ENCODE measurements at places on chromosomes 12 and 14.
A peak's percentile ranks its signal among the peaks of the same experiment; 100 is the strongest.

- DNase-seq = no peak
These were observed 74.3 kb downstream of the GALNT8 start for GRCh38 chr12:4794491-4794890.

DNA sequence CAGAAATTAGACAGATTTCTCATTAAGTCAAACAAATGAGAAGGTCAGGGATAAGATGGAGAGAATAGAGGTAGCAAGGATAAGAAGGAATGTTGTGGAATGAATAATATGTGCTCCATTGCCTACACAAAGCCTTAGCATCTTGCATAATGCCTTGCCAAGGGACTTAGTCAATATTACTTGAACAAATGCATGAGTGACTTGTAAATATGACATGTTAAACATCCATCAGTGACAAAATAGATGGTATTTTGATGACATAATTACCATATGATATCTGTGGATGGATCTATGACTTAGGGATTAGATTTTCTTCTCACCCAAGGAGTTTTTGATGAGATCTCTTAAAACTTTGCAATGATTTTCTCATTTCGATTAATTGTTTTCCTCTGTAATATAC lies 194.1 kb upstream of the RASSF8 start:
- no peak for DNase-seq

- no peak for DNase-seq
These were observed 246.4 kb downstream of the RPL10L start for GRCh38 chr14:46404865-46405811.

- peak; percentile 64 for DNase-seq
These were observed 6.5 kb downstream of the ZBTB1 start for GRCh38 chr14:64510825-64511671.

DNA sequence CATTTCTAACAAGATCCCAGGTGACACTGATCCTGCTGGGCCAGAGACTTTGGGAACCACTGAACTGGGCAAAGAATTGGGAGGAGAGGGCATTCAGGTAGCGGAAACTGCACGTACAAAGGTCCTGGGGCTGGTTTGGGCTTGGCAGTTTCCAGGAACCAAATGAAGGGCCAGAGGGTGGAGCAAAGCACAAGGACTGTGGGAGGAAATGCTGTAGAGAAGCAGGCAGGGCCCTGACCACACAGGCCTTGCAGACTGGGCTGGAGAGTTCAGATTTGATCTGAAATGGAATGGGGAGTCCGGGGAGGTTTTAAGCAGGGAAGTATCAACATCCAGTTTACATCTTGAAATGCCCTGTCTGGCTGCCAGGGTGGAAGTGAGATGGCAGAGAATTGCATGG lies 195.1 kb downstream of the PHETA1 start:
- no peak for DNase-seq

GRCh38 chr12:2672863-2673262 lies 121.9 kb upstream of the FKBP4 start:
- DNase-seq = no peak

DNA sequence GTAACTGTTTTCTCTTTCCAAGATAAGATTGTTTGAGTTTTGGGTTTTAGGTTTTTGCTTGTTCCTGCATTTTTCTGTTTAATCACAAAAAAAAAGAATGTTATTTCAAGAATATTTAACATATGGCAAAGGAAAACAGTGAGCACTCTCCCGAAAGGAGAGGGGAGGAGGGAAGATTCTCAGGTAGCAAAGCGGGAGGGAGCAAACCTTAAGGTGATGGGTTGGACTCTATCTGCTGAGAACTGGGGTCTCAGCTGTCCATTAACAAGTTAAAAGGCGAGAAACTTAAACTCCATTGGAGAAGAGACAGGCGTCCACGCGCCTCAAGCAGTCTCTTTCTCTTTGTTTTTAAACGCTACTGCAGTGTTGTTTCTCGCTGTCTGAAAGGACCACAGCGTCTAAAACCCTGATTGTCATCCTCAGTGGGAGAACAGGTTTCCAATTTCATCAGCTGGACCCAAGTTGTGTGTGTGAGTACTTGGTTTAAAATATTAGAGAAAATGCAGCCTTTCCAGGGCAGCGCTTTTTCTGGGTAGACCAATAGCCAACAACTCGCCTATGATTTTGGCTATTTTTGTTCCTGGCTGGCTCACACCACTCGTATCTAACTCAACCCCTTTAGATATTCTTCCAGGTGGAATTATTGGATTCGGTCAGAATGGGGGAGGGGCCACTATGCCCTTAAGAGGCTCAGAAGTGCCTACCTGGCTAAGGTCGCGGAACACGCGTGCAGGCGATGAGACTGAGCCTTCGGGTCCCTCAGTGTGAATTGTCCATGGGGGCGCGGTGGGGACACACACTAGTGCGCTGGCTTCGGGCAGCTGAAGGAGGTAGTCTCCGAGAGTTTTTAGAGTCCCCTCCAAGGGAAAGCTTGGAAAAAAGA lies 8.2 kb downstream of the SIX1 start:
- no peak for DNase-seq

DNA sequence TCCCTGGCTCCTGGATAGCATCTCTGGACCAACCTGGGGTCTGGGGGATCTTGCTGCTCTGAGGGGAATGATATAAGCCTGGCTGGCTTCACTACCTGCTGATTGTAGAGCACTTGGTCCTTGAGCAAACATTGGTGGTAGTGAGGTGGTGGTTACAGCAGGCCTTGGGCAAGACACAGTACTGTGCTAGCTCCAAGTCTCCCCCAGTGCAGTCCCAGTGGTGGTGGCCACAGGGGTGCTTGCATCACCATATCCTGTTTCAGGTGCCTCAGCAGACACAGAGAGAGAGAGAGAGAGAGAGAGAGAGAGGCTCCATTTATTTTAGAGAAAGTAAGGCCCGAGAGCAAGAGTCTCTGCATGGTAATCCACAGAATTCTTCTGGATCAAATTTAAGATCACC lies 186.3 kb downstream of the MYRFL start:
- no peak for DNase-seq

DNA sequence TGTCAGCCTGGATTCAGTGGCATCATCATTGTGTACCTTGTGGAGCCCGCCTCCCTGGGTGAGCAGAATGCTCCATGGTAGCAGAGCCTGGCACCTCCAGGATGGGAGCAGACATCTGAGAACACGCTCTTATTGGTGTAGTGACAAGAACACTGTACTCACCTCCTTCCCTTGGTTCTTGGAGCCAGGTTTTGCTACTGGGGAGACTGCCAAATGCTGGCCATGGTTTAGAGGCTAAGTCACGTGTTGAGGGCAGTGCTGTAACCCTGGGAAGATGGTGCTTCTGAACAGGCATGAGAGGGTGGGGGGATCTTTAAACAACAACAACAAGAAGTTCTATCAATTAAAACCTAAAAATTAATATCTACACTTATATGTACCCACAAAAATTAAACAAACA lies 47.6 kb upstream of the ASPG start:
- no peak for DNase-seq

DNA sequence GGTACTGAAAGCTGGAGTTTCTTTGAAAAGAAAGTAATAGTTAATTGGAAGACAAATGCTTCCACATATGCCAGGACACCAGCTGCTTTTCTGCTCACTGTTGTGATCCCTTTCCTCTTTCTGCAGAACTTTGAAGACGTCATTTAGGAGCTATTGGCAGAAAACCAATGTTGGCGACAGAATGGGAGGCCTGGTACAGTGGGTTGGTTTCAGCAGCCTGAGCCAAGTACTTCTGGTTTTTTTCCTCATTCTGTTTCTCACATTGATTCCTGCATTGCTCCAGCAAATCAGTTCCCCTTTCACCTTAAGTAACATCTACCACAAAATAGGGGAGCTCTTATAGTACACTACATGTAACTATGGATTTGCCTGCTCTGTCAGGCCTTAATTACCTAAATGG lies 96.9 kb downstream of the FIGNL2 start:
- DNase-seq = no peak

DNA sequence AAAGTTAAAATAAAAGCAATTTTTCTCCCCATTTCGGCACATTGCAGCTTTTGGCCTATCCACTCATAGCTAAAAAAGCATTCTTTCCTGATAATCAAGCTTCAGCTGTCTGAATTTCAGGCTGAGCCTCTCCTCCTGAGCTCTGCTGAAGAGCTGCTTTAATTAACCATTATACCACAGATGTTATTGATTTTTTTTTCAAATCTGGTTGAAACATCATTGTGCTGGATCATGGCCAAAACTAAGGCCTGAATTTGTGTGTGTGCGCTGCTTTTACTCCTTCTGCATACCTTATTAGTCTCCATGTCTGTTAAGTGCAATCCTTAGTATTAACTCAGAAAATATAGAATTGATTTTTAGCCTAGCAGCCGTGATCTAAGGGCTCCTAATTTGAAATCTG lies 52.3 kb downstream of the MBIP start:
- no peak for DNase-seq

- no peak for DNase-seq
These were observed 571.9 kb downstream of the VRK1 start for GRCh38 chr14:97368900-97369564.

GRCh38 chr12:106205208-106206069 lies 42.4 kb downstream of the CKAP4 start:
- peak; percentile 20 for DNase-seq

DNA sequence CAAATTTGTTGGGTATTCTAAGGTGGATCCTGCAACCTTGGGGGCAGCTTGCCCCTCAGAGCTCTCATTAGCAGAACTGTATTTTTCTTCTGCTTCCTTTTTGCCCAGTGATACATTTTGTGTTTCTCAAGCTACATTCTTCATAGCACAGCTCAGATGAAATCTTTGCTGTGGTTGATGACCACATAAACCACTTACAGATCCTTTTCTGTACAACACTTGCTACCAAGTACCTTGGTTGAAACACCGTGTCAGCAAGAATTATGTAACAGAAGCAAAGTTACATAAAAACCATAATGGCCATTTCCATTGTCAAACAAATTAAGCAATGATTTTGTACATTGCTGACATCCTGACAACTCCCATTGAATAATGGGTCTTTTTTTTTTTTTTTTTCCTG lies 9.7 kb upstream of the PLBD1 start:
- DNase-seq = no peak

DNA sequence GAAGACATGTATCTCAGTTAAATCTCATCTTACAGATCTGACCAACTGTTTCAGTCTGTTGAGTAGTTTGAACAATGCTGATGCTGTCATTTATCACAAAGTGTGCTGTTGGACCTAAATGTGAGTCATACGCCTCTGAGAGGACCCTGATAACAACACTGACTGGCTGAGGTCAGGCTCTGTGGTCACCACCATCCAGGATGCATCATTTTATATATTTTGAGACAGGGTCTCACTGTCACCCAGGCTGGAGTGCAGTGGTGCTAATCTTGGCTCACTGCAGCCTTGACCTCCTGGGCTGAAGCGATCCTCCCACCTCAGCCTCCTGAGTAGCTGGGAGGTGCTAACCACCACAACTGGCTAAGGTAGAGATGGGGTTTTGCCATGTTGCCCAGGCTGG lies 181.0 kb upstream of the RGS6 start:
- no peak for DNase-seq

GRCh38 chr12:71955970-71956369 lies 17.3 kb downstream of the TPH2 start:
- no peak for DNase-seq

- DNase-seq = peak; percentile 20
These were observed 99.6 kb downstream of the RIN3 start for GRCh38 chr14:92613008-92613658.

DNA sequence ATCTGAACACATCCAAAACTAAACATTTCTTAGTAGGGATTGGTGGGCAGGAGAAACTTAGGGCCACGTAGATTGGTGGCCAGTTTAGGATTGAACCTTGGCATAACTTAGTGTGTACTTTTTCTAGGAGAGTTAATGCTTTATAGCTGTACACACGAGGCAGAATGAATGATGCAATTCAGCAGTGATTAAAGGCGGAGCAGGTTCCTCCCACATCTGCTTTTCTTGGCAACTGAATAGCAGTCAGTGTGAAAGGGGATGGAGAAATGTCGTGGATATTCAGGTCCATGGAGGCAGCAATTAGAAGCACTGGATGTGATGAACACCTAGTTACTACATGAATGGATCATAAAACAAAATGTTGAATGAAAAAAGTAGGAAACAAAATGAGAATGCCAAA lies 493.8 kb downstream of the FUT8 start:
- DNase-seq = no peak

GRCh38 chr12:48979602-48980388 lies 1.7 kb downstream of the WNT1 start:
- no peak for DNase-seq

DNA sequence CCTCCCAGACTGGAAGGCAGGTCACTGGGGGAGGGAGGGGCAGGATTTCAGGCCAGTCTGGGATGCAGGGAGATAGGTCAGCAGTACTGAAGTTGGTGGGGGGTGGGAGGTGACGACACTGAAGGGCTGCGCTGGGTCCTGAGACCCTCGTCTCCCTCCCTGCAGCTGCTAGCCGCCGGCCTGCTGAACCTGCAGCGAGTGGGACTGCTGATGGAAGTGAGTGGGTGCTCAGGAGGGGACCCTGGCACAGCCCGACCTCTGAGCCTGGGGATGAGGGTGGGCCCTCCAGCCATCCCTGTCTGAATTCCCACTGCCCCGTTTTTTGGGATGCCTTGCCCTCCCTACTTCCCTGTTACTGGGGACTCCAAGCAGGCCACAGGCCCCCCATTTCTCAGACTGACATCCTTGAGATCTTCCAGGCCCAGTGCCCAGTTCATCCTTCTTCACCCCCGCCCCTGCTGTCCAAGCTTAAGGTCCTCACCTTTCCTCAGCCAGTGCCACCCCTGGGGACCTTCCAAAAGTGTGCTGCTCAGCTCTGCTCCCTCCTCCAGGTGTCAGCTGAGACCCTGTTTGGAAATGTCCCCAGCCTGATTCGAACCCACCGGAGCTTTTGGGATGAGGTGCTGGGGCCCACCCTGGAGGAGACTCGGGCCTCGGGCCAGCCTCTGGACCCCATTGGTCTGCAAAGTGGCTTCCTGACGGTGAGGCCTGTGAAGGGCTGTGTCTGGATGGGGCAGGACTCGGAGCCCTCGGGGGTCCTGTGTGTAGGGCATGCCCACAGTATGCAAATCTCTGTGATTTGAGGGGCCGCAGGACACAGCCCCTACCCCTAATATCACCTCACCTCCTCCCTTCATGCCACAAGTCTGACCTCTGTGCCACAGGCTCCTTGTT lies 5.5 kb downstream of the PLEKHG6 start:
- no peak for DNase-seq

DNA sequence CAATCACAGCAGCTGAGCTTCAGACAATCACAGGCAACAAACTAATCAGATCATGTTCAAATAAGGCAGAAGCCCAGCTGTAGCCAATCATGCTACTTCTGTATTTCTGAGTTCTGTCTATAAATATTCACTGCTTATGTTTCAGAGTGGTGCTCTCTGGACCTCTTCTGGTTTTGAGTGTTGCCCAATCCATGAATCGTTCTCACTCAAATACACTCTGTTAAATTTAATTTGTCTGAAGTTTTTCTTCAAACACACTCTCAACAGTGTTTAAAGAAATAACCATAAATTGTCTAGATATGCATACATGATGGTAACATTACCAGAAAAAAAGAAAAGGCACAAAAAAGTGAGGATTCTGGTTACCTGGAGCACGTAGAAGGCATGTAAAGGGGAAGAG lies 77.9 kb upstream of the BBS10 start:
- no peak for DNase-seq

- peak; percentile 30 for DNase-seq
These were observed 30.1 kb downstream of the NRDE2 start for GRCh38 chr14:90301668-90302090.

- no peak for DNase-seq
These were observed 40.1 kb downstream of the VWF start for GRCh38 chr12:6084261-6084968.
